Activated T-helper 1 cell treated with anti-CD3 and anti-CD28 coated beads, Interleukin-12 subunit alpha, Interleukin-12 subunit beta, Interleukin-2, Interleukin-4 antibody, amounts not matched to agents 30 ng/mL and 10 ng/mL and 1 ng/mL, durations not matched to agents 14 hours and 24 hours and 36 hours (primary cell): ENCODE measurements at places on chromosomes 16 and 17.
A peak's percentile ranks its signal among the peaks of the same experiment; 100 is the strongest.

DNA sequence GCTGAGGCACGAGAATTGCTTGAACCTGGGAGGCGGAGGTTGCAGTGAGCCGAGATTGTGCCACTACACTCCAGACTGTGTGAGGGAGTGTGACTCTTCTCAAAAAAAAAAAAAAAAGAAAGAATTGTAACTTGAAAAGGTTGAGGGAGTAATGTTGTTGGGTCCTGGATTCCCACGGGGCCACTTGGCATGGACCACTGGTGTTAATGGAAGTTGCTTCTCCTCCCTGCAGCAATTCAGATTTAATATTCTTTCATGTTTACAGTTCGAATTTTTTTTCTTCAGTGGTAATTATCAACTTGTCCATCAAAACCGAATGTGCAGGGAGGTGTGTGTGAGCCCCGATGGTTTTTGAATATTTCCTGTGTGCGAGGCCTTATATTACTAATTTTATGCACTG lies 7.2 kb downstream of the EPN2 start:
- H3K4me1 ChIP-seq, result no peaks in the 10 kb centered on the region
- H3K36me3 ChIP-seq, result no peaks in the 10 kb centered on the region
- H3K27me3 ChIP-seq, result peaks cover 18% of the 10 kb centered on the region
- no peak overlapping the region for H3K27ac ChIP-seq
- H3K4me3 ChIP-seq, result no peak overlapping the region

- no peaks in the 10 kb centered on the region for H3K27me3 ChIP-seq
- H3K36me3 ChIP-seq, result no peaks in the 10 kb centered on the region
- no peak for DNase-seq
- no peak overlapping the region for H3K4me3 ChIP-seq
- H3K4me1 ChIP-seq, result no peaks in the 10 kb centered on the region
- no peak overlapping the region for H3K27ac ChIP-seq
Measured at GRCh38 chr16:83363521-83363920, 444.3 kb upstream of the HSBP1 start.

DNA sequence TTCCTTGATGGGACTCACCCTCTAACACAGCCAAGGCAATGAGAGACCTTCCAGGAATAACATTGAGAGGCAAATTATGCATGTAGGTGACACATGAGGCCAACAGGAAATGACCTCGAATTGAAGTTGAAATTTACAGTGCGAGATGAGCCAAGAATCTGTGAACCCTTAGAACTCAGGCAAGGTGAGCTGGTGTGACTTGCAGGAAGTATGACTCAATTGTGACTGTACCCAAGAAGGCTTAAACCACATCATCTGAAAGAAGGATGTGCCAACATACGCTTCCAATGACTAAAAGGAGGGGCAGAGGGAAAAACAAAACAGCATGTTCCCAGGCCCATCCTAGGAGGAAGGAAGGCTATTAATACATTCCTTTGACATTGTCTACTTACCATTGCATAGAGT lies 44.8 kb downstream of the PITPNC1 start:
- peak; percentile 64 for DNase-seq
- no peaks in the 10 kb centered on the region for H3K27me3 ChIP-seq
- H3K4me1 ChIP-seq, result peaks cover 52% of the 10 kb centered on the region
- peaks cover 11% of the 10 kb centered on the region for H3K36me3 ChIP-seq

GRCh38 chr16:66290431-66290830 lies 76.1 kb upstream of the CDH5 start:
- no peak overlapping the region for H3K27ac ChIP-seq
- peaks cover 9% of the 10 kb centered on the region for H3K27me3 ChIP-seq
- no peaks in the 10 kb centered on the region for H3K4me1 ChIP-seq
- H3K4me3 ChIP-seq, result no peak overlapping the region
- no peak for DNase-seq

DNA sequence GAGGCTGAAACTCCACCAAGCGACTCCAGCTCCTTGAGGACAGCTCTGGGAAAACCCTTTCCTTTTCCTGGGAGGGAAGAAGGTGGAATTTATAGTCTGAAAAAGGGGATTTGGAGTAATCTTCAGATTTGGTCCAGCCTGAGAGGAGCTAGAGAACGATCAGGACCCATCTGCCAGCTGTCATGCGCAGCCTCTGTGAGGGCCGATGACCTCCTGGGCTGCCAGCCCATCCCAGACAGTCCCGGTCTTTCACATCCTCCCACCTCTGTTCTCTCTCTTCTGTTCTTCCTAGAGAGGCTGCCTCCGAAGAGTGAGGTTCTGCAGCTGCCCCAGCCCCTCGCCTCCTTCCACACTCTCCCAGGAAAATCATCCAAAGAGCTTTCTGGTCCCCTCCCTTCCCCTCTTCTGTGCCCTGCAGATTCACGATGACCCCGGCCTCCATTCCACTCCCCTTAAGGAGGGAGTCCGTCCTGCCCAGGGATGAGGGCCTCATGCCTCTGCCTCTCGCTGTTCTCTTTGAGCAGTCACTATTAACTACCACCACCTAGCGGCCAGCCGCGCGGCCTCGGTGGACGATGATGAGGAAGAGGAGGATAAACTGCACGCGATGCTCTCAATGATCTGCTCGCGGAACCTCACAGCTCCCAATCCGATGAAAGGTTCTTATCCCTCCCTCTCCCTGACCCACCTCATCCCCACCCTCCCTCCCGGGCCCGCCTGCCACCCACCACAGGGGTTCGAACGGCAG lies 29.6 kb downstream of the SGSM2 start:
- no peak overlapping the region for H3K4me3 ChIP-seq
- no peaks in the 10 kb centered on the region for H3K27me3 ChIP-seq
- H3K27ac ChIP-seq, result no peak overlapping the region

GRCh38 chr16:64469906-64470702 lies 651.8 kb downstream of the CDH11 start:
- no peaks in the 10 kb centered on the region for H3K4me1 ChIP-seq
- no peaks in the 10 kb centered on the region for H3K27me3 ChIP-seq
- no peak overlapping the region for H3K4me3 ChIP-seq
- no peak for DNase-seq
- H3K27ac ChIP-seq, result no peak overlapping the region

DNA sequence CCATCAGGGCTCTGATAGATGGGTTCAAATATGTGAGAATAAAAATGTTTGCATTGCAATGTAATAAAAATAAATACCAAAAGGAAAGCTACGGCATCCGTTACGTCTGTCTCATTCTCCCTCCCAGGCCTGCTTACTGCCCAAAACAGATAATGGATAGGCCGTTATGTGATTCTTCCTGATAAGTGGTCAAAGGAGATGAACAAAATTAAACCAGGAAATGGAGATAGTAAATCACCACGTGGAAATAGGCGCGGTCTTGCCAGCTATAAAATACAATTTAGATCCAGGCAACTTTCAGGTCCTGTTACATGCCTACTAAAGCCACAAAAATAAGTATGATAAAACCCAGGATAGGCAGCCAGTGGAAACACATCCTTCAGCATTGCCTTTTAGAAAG lies 49.5 kb upstream of the CCL1 start:
- no peaks in the 10 kb centered on the region for H3K36me3 ChIP-seq
- no peak overlapping the region for H3K4me3 ChIP-seq
- peaks cover 49% of the 10 kb centered on the region for H3K27me3 ChIP-seq
- H3K27ac ChIP-seq, result no peak overlapping the region
- H3K4me1 ChIP-seq, result peaks cover 17% of the 10 kb centered on the region
